CD4-positive, alpha-beta T cell treated with Interleukin-6 at 100 ng/mL for 8 hours (primary cell): ENCODE measurements at places on chromosomes 1 and 21.

DNA sequence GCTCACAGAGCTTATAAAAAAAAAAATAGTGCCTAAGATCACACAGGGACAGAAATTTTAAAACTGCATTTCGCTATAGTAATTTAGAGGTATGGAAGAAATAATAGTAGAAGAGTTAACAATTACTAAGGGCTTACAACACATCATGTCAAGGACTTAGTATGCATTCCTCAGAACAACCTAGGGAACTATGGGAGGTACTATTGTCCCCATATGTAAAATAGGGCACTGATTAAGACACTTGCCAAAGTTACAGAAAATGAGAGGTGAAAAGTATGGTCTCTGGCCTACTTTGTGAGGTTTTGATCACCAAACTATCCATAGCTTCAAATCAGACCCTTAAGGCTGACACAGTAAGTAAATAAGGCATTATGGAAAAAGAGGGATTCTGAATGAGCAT, 4.7 kb downstream of the FRRS1 start:
- no peak for DNase-seq

- DNase-seq, result no peak
Measured at GRCh38 chr1:9755441-9755995, 68.2 kb downstream of the CLSTN1 start.

DNA sequence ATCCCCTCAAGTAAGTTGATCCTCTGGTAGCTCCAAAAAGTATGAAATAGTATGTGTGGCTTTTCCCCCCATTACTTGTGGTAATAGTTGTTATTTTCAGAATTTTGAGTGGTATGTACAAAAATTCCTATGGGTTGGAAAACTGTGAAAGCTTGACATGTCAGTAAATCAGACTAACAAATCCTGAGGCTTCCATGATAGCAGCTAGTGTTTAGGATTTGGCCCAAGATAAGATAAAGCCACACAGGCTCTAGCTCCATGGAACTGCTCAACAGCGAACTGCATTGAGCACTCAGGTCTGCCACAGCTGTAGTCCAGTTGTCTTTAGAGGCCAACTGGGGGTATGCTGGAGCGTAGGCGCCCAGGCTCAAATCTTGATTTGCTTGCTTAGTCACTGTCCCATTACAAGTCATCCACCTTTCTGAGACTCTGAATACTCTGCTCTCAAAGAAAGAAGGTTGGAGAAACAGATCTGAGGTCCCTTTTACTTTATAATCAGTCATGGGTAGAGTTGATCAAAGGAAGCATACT, 28.7 kb downstream of the ATP1A1 start:
- no peak for DNase-seq

- no peak for DNase-seq
Measured at GRCh38 chr1:33070628-33071027, 10.3 kb upstream of the AZIN2 start.
